ENCODE measurements at places on chromosomes 7 and 10.

DNA sequence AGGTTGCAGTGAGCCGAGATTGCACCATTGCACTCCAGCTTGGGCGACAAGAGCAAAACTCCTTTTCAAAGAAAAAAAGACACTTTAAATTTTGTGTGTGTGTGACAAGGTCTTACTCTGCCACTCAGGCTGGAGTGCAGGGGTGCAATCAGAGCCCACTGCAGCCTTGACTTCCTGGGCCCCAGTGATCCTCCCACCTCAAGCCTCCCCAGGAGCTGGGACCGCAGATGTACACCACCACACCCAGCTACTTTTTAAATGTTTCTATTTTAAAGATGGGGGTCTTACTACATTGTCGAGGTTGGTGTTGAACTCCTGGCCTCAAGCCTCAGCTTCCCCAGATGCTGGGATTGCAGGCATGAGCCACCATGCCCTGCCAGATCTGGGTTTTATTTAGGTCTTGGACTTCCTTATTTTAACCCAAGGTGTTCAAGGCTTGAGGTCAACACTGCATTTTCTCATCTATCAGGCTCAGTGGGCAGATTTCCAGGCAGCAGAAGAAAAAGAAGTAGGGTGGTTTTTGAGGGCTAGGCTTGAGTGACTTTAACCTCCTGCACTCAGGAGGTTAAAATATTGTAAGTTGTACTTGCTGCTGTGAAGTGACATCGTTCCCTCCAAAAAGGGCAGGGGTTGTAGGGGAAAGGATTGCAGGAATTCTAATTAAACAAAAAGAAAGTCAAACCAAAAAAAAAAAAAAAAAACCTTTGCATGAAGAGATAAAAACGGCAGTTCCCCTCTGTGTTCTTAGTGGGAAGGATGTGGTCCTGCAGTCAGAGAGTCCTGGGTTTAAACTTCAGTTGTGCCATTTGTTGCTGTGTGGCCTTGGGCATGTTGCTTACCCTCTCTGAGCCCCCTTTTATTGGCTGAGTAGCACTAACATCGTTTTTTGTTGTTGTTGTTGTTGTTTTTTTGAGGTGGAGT is 71.5 kb downstream of the CARD11 start:
- DNase-seq: no peak

GRCh38 chr7:103123529-103123928 is 25.4 kb downstream of the NAPEPLD start:
- no peak for DNase-seq

GRCh38 chr7:2108071-2108455 is 124.7 kb downstream of the MAD1L1 start:
- no peak for DNase-seq

DNA sequence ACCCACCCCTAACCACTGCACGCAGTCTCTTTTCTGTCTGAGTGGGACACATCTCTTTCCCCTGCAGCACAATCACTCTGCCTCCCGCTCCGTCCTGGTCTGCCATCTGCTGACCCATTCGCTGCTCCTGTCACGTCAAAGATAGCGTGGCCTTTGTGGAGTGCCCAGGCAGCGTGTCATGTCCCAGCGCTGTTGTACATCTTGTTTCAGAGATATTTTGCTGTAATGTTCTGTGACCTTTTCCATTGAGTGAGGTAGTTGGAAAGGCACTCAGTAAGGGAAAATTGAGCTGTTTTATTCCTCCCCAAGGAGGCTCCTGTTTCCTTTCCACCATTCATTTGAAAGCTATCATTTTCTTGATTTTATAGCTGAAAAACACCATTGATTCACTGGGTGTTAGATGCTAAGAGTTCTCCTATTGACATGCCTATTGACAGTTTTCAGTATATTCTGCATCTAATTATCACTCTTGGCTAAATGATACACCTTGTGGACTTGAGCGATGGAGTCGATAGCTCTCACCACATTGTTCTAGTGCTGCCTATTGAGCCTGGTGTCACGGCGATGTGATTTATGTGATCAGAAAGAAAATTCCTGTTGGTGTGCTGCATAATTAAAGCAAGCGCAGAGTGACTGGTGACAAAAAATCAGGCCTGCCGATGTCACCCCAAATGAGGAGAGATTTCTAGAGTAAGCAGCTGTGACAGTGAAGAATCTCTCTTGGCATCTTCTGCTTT is 372.6 kb downstream of the LRMDA start:
- DNase-seq: peak; percentile 29

DNA sequence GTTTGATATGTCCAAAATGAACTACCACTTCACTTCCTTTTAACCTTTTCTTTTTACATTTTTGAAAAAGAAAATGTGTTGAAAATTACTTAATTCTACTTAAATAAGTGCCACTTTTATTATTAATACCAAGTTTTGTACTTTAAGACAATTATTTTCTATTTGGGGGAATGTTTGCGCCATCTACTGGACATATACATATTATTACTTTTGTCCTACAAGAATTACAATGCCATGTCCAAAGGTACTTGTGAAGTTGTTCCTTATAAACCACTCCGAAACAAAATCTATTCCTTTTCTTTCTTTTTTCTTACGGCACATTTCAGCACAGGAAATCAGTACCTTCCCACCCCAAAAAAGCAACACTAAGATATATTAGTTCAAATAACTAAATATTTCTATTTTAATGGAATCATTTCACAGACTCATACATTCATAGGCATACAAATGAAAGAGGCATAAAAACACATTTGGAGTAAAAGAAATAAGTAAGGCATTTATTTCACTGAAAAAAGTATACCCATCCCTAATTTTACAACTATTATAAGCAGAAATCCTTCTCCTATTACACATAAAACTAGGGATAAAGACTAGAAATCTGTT is 169.9 kb downstream of the RNF133 start:
- DNase-seq: no peak

- no peak for DNase-seq
Observed at GRCh38 chr10:44355630-44356029, 29.3 kb downstream of the CXCL12 start.

DNA sequence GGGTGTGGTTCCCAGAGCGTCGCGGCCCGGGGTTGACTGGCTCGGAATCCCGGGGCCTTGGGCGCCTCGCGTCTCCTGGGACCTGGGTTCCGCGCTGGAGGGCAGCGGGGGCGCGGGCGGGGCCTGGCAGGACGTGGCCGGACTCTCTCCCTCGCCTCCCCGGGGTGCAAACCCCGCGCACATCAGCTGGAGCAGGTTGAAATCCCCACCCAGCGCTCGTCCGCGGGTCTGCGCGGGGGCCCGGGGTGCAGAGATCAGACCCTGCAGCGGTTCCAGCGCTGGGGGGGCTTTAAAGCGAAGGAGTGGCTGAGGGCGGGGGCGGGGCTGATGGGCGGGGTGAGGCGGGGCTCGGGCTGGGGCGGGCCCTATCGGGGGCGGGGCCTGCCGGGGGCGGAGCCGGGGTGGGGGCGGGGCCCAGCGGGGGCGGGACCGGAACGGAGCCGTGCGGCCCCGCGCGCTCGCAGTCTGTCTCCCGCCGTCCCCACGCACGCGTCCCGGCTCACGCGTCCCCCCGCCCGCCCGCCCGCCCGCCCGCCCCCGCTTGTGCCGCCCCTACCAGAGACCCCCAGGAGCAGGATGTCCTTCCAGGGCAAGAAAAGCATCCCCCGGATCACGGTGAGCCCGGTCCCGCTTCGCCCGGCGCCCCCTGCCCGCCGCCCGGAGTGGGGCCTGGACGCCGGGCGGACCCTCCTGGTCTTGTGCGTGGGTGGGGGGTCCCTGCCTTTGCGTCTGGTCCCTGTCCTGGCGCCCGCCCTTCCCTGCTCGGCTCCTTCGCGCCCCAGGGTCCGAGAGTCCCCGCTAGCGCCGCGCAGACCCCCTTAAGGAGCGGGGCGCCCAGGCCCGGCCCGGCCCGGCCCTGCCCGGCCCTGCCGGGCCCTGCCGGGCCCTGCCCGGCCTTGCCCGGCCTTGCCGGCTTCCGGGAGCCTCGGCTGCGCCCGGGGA is at the start of gene DPYSL4:
Gene DPYSL4 (plus strand): TSS at position 461 of the 942 bp plus-strand sequence. CDS start 116 bp downstream, at position 577.
- no peak for DNase-seq

DNA sequence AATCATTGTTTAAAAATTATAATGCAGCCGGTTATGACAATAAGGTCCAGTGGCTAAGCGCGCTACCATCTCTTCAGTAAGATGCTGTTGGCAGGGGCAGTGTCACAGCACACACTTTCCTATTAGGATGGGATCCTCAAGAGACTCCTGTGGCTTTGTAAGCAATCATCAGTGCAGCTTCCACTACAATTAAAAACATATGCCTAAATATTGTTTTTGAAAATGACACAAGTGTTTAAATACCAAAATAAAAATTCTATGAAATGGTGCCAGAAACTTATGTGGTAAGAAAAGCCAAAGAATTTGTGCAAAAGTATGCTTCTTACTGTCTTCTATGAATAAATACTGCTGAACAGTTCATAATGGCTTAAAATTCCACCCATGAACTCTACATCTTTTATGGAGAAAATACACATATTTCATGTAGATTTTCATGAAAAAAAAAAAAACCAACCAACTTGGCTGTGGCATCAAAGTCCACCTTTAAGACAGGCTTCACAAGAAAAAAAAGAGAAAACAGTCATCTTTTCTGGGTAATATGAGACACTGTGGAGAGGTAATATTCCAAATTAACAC is 132.8 kb downstream of the SEMA3C start:
- no peak for DNase-seq

DNA sequence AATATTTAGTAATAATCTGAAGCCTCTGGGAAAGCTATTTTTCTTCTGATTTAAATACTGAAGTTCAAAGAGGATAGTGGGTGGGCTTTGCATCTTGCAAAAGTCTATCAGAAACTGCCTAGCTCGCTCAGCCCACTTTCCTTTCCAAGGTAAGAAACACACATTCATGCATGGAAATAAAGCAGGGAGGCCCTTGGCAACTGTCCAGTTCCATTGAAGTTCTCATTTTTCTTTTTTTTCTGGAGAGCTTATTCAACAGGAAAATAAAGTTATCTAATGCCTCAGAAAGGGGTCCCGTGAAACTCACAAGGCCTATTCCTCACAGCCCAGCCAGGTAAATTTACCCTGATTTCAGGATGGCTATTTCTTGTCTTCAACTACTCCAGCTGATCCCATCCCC is 654.9 kb downstream of the KCNMA1 start:
- DNase-seq: no peak

- no peak for DNase-seq
Observed at GRCh38 chr7:117950601-117951260, 77.5 kb upstream of the CTTNBP2 start.

DNA sequence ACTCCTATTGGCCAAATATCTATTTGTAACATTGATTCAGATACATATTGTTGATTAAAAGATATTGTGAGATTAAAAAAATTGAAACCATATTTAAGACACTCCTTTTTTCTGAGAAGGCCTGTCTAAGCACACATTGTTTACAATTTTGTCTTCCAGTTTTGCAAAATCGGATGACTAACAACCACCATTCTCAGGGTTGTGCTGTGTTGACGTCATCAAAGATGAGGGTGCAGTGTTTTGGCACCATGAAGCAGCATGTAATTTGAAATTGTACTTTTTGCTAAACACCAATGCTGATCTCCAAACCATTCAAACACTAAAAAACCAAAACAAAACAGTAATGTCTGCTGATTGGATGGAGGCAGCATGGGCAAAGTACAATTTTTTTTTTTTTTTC is 7.4 kb downstream of the CREB5 start:
- no peak for DNase-seq

GRCh38 chr10:43816351-43817321 is 168.0 kb upstream of the ZNF32 start:
- DNase-seq: no peak
